ENCODE measurements at places on chromosomes 12 and 14.

DNA sequence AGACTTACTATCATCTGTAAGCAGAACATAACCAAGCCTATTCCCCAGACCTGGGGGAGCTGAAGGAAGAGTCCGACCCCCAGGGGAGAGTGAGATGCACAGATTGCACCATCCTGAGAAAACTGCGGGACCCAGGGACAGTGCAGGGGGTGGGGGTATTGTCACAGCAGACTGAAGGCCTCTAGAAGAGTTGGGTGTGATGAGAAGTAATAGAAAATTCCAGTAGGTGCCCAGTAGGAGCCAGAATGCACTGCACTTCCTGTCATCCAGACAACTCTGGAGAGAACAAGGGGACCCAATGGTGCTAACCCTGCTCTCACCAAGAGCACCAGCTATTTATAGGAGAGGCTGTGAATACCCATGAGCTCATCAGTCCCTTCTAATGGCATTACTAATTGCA is 190.1 kb downstream of the BCL11B start:
- no peak for DNase-seq

GRCh38 chr14:33454707-33455106 is 496.2 kb downstream of the EGLN3 start:
- DNase-seq, result no peak

DNA sequence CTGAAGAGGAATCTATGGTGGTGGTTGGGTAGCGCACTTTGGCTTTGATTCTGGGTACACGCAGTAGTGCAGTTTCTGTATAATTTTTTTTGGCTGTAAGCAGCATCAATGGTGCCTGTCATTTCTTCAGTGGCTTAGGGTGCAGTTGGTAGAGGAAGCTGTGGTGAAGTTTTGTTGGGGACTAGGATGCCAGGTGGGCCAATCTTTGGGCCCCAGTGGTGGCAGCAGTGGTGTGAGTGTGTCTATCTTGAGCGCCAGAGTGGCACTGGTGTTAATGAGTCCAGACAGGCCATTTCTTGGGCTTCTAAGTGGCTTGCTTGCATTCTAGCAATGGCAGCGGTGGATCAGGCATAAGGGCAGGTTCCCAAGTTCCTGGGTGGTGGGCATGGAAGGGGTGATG is 33.8 kb upstream of the CCND2 start:
- DNase-seq, result no peak

DNA sequence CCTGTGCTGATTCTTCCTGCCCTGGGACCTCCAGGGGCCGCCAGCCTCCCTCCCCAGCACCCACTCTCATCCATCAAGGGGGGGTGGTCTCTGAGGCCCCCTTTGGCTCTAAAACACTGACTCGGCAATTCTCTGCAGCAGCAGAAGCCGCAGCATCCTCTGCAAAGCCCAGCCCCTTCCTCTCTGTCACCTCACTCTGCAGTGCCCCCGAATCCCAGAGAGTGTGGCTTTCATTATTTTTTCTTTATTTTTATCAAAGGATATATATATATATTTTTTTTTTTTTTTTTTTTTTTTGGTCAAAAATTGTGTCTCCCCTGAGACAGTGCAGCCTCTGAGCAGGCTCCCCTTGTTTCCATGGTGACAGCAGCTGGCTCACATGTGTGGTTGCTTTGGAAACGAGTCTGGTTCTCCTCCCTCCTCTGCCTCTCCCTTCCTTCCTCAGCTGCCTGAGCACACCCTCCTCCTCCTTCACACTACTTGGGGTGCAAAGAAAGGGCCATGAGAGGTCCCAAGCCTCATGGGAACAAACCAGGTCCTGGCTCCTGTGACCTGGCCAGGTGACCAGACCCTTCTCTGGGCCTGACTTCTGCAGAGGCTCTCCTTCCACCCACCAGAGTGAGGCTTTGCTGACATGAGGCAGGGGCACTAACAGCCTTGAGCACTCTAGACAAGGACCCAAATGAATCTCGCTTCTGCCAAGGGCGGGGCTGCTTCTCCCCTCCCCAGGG is 100.5 kb downstream of the LRRC74A start:
- DNase-seq, result no peak

DNA sequence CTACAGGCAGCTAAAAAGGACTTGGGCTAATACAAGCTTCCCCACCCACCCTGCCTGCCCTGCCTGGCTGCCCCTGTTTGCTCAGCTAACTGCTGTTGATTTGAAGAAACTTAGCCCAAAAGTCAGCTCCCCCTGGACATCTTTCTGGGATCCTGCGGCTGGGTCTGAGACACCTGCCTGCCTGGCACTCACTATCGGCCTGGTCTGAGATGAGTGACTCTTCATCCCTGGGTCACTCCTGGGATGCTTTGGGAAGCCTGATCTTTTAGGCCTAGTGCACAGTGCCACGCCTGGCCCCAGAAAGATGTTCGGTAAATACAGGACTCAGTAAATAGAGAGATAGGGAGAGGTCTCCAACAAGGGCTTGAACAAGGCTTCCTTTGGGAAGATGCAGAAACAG is 211.3 kb upstream of the DIO3 start:
- DNase-seq, result no peak

GRCh38 chr12:123839826-123840225 is 77.7 kb downstream of the DNAH10 start:
- DNase-seq, result no peak

- DNase-seq, result no peak
These were observed 33.9 kb upstream of the NAV3 start for GRCh38 chr12:77796775-77797174.

GRCh38 chr14:52043690-52044089 is 25.2 kb downstream of the NID2 start:
- no peak for DNase-seq

- no peak for DNase-seq
These were observed 795 bp upstream of the ACOT2 start for GRCh38 chr14:73567951-73568885.

DNA sequence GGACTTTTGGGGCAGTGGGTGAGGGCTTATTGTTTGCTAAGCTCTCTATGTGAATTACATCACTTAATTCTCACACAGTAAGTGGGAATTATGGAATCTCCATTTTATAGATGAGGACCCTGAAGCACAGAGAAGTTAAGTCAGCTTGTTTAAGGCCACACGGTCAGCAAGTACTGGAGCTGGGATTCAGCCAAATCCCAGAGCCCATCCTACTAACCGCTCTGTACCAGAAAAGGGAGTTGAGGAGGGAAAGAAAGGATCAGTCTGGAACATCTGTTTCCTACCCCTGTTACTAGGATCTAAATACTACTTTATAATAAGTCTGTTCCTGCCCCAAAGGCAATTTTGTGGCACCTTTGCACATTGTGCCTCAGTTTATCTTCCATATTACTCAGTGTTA is 42.6 kb downstream of the PPFIBP1 start:
- DNase-seq, result no peak

GRCh38 chr12:52436000-52436827 is 2.0 kb upstream of the KRT75 start:
- DNase-seq, result no peak

DNA sequence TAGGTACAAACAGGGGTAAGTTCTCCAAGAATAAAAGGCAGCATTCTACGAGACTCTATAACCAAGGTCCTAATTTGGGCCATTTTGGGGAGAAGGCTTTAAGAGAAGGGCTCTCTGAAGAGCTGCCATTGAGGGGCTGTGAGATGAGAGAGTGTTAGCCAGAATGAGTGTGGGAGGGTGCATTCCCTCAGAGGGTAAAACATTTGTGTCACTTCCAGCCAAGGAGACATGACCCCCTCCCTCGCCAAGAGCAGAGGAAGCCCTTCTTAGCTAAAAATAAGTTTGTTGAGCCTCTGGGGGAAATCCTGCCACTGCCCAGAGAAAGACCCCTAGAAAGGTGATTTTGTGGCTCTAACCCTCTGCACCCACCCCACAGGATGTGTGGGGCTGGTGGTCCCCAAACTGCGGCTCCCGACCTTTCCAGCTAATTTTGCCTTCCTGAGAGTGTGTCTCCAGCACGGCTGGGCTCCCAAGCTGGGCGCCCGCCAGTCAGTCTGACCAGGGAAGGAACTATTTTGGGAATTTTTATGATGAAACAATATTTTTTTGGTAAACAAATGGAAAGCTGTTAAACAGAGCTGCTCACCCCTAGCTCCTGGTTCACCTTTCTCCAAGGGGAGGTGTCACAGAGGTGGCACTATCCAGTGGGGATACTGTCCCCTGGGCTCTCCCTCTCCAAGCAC is 65.9 kb upstream of the JDP2 start:
- DNase-seq, result no peak

DNA sequence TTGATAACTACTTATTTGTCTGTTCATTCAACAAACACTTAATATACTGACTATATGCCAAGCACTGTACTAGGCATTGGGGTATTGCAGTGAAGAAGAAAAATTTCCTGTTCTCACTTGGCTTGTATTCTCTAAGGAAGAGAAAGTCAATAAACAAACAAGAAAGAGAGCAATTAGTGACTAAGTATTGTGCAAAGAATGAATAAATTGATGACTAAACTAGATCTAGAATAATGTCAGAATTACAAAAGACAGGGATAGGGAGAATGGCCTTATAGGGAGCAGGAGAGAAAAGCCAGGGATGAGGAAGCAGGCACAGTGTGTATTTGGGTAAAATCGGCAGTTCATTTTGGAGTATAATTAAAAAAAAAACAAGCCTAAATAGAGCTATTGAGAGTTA is 4.2 kb upstream of the LIN7A start:
- no peak for DNase-seq

DNA sequence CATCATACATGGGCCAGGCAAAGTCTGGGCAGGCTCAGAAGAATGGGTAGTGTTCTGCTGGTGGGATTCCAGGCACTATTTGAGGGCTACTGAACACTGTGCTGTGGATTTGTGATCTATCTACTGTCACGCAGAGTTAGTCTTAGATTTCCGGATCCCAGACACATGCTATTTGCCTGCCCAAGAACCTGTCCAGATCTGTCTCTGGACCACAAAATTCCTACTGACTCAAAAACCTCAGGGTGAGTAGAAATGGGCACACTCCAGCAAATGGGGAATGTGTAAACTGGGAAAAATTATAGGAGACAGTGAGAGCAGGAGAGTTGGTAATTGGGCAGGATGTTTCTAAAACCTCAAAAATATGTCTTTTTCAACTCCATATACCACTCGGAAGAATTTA is 129.9 kb downstream of the GALC start:
- DNase-seq, result no peak

GRCh38 chr14:53152887-53153701 is at the start of gene DDHD1:
Gene DDHD1 (minus strand): TSS chr14:53153323. CDS start chr14:53153098, 225 bp downstream.
- DNase-seq, result no peak

DNA sequence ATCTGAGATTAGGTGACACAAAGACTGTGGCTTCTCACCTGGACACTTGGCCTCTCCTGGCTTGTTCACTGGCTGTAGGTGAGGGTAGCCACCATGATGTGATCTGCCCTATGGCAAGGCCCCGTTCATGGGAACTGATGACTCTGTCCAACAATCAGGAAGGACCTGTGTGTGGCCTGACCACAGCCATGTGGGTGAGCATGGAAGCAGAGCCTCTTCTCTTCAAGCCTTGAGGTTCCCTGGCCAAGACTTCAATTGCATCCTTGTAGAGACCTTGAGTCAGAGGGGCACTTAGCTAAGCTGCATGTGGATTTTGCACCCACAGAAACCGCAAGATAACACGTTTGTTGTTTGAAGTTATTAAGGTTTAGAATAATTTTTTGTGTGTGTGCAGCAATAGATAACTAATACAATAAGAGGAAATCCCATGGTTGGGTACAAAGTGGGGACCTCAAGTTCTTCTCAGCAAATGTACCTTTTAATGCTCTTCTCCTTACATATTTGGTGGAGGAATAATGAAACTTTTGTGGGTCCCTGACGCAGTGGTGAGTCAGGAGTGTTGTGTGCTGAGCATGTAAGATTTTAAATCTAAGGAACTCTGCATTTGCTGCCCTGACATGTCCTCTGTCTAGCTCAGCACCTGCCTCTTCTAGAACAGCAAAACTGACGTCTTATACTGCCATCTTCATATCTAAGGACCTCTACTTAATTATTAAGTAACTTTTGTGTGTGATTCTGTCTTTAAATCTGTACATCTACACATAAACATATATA is 27.5 kb upstream of the PLEKHG7 start:
- no peak for DNase-seq

Measured in fibroblast of skin of left biceps (primary cell).